Prostate gland (tissue), 2 donors: ENCODE measurements at places on chromosomes 5 and 9. TPM values are rescaled to one million over a fixed set of nuclear protein-coding genes. Genes with fewer than 3 reads are reported as not detected.

DNA sequence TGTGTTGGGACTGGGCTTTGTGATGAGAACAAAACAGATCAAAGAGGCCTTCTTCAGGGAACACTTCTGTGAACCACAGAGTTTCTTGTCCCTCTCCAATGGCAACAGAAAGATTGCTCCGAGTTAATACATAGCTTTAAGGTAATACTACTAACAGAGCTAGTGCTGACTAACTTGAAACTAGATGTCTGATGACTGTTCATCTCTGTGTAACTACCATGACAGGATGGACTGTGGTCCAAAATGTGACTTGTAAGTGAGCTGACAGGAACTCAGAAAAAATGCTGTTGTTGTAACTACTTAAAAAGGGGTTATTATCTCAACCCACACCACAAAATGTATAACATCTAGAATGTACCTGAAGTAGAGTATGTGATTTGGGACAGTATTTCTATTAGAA lies 630.2 kb upstream of the DMAC1 start:
- no peak overlapping the region for H3K4me3 ChIP-seq
- DNase-seq, result no peak
- no peaks in the 10 kb centered on the region for H3K4me1 ChIP-seq
- no peak overlapping the region for H3K27ac ChIP-seq

DNA sequence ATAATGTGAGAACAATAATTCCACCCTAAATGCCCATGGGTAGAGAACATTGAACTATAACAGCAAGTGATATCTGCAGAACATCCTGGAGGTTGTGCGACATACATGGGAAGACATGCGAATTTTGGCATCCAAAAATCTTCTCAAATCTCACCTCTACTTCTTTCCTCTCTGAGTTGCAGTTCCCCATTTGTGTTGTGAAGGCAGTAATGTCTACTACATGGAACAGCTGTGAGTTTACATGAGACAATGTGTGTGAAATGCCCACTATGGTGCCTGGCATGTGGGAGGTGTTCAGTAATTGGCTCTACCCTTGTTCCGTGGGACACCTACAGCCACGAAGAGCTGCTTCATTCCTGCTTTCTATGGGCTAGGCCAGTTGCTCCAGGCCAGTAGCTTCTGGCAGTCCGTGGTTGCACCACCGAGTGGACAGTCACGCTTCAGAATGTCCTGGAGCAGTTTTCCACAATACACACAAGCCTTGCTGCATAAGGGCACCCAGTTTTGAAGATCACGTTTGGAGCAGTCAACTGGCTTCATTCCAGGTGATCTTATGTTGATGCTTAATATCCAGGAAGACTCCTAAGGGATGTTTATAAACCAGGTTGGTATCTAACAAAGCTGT lies 297.7 kb downstream of the DEPDC1B start:
- H3K4me1 ChIP-seq, result peaks cover 5% of the 10 kb centered on the region
- H3K36me3 ChIP-seq, result no peaks in the 10 kb centered on the region
- H3K27ac ChIP-seq, result no peak overlapping the region
- no peak for DNase-seq

GRCh38 chr5:32600054-32600622 lies 14.8 kb downstream of the SUB1 start:
- no peaks in the 10 kb centered on the region for H3K36me3 ChIP-seq
- no peak for DNase-seq
- no peak overlapping the region for H3K4me3 ChIP-seq
- H3K4me1 ChIP-seq, result no peaks in the 10 kb centered on the region
- no peak overlapping the region for H3K27ac ChIP-seq

- H3K4me3 ChIP-seq, result no peak overlapping the region
- H3K27ac ChIP-seq, result no peak overlapping the region
- H3K36me3 ChIP-seq, result no peaks in the 10 kb centered on the region
Observed at GRCh38 chr5:109825450-109825849, 135.7 kb downstream of the MAN2A1 start.

DNA sequence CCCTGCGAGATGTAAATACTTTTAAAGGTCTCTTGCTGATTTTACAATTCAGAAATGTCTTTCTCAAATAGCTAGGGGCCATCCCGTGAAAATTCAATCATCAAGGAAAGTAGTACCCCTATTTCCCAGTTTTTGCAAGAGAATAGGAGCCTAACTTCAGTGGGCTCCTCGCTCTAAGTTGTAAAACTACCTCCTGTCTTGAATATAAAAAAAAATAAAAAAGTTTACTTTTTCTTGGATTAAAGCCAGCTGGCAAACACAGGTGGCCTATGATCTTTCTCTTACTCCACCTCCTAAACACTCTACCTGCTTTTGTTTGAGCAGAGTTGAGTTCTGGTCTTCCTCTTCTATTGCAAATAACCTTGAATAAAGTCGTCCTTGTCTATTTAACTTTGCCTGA lies 79.4 kb downstream of the SLCO4C1 start:
- DNase-seq, result no peak
- H3K27ac ChIP-seq, result no peak overlapping the region
- no peaks in the 10 kb centered on the region for H3K27me3 ChIP-seq
- H3K4me1 ChIP-seq, result no peaks in the 10 kb centered on the region

DNA sequence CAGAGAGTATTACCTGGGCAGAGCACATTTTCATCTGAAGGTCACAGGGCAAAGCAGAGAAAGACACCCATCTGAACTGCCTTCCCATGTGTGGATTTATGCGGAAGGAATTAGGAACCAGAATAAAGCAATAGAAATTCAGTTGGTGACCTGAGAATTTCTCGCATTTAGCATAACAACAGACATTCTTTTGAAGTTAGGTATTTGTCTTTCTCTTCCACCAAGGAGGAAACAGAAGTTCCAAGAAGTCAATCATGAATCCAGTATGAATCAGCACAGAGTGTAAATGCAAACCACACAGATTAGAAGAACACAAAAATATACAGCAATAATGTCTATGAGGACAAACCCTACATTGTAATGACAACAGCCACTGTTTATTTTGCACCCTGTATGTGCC lies 515.2 kb upstream of the BRINP1 start:
- no peak for DNase-seq
- no peaks in the 10 kb centered on the region for H3K27me3 ChIP-seq
- H3K4me3 ChIP-seq, result no peak overlapping the region

DNA sequence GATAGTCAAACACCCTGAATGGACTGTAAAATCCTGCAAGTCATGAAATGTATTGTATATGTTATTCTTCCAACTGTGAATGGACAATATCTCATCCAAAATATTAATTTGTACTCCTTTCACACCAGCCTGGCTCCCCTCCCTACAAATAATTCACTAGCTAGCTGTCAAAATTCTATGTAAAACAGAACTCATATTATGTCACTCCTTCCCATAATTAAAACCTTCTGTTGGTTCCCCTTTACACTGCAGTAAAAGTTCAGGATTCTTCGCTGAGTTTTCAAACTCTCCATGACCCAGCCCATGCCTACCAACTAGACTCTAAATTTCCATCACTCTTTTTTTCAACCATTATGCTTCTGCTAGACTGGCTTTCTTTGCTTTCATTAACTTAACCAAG lies 857.1 kb downstream of the TAF11L14 start:
- H3K27ac ChIP-seq, result no peak overlapping the region
- H3K4me1 ChIP-seq, result no peaks in the 10 kb centered on the region
- no peaks in the 10 kb centered on the region for H3K36me3 ChIP-seq
- H3K4me3 ChIP-seq, result no peak overlapping the region
- DNase-seq, result no peak

The PLPP7 gene
- 2.0 TPM for total RNA-seq
